CD4-positive, alpha-beta T cell treated with Interleukin-1 beta for 1 hour (primary cell): ENCODE measurements at places on chromosomes 12 and 14.
A peak's percentile ranks its signal among the peaks of the same experiment; 100 is the strongest.

DNA sequence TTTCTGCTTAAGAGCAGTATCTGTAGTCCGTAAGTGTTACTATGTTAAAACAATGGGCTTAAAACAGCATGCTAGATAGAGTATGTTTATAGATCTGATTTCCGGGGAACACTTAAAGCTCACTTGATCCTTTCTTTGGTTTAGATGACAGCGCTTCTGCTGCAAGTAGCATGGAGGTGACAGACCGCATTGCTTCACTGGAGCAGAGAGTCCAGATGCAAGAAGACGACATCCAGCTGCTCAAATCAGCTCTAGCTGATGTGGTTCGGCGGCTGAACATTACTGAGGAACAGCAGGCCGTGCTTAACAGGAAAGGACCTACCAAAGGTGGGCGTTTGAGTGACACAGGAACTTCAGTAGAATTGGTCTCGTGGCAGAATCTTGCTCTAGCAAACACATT is 57.5 kb downstream of the EML1 start:
- DNase-seq: no peak

- DNase-seq: no peak
Observed at GRCh38 chr12:1936406-1937320, 18.2 kb upstream of the CACNA2D4 start.

- DNase-seq: no peak
Observed at GRCh38 chr12:45336762-45337596, 121.1 kb downstream of the ANO6 start.

- DNase-seq: no peak
Observed at GRCh38 chr14:26730929-26731618, 133.2 kb upstream of the NOVA1 start.

- no peak for DNase-seq
Observed at GRCh38 chr14:101008631-101009336, 105.3 kb upstream of the RTL1 start.

DNA sequence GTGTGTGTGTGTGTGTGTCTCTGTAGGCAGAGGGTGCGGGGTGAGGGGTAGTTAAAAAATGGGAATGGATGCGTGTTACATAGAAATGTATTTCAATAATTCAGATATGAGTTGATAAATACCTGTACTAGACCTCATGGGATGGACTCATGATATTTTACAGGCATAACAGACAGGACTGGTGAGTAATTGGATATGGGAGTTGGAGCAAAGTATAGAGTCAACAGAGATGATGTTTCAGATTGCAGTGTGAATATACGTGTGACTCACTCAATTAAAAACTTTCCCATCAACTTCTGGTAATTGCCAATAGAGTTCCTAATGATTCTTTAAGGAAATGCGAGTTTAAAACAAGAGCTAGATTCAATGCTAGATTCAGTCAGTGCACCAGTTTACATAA is 711.9 kb downstream of the C12orf50 start:
- DNase-seq: no peak

DNA sequence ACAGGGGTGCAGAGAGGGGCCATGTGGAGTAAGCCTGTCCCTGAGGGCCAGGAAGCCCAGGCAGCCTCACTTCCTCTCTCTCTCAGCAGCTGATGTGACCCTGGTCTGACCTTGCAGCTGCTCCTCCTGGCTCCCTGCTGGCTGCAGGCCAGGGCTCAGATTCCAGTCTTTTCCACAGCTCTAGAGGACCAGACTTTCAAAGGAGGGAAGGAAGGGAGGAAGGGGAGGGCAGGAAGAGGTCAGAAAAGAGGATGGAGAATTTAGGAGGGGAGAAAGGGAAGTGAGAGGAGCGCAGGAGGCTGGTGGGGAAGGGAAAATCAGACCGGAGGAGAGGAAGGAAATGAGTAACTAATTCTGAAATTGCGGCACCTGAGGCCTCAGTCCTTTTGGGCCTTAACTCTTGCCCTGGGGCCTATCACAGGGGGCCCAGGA is 40.9 kb upstream of the VASH1 start:
- DNase-seq: peak; percentile 43

- DNase-seq: peak; percentile 3
Observed at GRCh38 chr12:26750531-26751175, 82.3 kb downstream of the ITPR2 start.

- no peak for DNase-seq
Observed at GRCh38 chr14:69675877-69676416, 64.6 kb downstream of the SUSD6 start.

- DNase-seq: no peak
Observed at GRCh38 chr14:32764131-32764530, 174.5 kb upstream of the NPAS3 start.

DNA sequence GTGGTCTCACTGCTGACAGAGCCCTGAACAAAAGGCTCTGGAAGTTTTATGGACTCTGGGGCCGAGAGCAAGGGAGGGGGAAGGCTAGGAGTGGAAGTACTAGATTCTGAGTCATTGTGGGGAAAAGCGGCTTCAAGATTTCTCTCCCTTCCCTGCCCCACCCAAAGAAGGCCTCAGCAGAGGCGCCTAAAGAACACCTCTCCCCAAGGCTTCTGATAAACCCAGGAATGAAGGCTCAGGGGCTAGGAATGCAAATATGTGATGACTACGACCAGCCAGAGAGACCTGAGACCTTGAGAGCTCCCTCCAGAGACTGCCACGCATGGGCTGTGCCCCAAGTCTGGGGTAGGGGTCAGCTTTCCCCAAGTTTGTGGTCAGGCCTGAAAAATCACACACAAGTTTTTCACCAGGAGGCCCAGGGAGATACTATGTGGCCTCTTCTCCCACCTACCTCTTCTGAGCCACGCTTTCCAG is 130.7 kb upstream of the HIF1A start:
- peak; percentile 22 for DNase-seq

DNA sequence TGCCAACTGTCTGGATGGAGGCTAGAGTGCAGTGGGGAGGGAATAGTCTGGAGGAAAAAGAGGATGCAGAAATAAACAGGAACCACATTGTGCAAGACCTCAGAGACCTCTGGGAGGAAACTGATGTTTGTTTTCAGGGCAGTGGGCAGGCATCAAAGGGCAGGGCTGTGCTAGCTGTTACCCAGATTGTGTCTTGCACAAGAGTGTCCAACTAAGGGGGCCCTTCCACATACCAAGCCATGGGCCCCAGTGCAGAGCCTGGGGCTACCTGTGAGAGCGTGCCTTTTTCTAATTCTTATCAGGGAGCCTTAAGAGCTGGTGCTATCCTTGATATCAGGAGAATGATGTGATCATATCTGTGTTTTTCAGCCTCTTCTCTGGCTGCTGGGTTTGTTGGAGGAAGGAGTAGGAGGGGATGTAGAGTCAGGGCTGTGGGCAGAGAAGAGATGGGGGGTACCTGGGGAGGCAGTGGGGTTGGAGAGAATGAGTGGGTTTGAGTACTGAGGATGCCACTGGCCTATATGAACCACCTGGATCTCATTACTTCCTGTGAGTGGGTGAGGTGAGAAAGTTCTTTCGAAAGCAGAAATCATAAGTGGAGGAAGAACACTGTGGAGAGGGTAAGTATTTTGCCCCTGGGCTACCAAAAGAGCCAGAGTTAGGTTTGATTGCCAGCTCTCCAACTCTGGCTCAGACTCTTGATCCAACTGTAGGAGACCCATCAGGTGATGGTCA is 259.2 kb upstream of the CRY1 start:
- no peak for DNase-seq

DNA sequence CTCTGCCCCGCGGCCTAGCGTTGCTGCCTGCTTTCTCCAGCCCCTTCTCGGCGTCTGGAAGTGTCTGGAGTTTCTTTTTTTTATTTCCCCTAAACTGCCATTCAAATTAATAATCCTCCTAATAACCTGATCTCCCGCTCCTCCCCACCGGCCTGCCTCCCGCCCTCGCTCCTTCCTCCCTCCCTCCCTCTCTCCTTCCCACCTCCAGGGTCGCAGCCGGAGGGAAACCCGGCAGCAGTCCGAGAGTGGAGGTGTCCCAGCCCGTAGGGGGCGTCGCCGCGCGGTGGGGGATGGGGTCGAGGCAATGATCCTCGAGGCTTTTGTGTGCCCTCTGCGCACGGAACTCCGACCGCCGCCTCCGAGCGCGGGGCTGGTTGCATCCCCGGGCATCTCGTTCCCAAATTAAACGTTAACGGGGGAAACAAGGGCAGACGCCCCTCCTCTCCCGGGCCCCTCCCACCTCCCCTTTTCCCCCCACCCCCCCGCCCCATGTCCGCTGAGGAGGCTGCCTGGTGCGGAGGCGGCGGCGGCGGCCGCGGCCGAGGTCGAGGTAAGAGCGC is 1.0 kb upstream of the SOCS2 start:
- peak; percentile 57 for DNase-seq

DNA sequence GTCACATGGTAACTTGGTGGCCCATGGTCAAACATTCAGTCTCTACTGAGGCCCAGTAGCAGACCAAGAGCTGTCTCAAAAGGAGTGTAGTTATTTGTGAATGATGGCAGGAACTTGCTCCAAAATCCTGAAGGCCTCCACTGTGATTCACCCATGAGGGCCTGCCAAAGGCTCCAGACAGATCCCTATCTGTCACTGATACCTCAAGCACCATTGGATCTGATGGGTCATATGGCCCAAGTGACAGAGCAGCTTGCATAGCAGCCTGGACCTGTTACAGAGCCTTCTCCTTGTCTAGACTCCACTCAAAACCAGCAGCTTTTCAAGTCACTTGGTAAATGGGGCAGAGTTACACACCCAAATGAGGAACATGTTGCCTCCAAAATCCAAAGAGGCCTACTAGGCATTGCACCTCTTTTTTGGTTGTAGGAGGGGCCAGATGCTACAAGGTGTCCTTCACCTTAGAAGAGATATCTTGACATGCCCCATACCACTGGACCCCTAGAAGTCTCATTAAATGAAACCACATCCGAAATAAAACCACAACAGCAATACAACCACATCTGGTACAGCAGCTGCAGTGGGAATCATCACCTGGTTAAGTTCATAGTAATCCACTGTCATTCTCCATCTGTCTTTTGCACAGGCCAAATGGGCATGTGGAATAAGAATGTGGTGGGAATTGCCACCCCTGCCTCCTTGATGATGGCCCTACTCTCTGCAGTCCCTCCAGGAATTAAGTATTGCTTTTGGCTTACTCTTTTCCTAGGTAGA is 150.4 kb upstream of the MAX start:
- DNase-seq: no peak

DNA sequence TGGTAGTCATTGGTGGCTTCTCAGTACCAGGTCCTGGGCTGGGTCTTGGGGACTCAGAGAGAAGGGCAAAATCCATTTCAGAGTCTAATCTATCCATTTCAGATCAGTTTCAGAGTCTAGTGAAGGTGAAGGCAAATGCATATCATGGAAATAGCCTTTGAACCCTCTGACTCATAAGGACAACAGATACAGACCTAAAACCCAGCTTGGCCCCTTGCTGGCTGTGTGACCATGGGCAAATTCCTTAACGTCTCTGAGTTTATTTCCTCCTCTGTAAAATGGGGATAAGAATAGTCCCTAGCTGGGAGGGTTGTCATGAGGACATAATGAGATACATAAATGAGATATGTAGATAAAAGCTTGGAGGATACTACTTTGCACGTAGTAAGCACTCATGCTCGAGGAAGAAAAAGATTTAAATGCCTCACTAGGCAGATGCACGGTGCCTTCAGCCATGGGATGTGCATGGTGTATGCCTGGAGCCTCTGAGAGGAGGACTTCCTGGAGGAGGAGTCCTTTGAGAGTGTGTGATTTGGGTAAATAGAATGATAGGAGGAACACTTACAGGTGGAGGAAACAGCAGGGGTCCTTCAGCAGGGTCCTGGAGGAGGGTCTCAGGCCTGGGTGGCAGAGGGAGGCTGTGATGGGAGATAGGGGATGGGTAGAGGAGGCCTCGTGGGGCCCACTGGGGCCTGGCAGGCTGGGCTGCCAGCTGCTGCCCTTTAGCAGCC is 8.0 kb downstream of the DTX1 start:
- no peak for DNase-seq

DNA sequence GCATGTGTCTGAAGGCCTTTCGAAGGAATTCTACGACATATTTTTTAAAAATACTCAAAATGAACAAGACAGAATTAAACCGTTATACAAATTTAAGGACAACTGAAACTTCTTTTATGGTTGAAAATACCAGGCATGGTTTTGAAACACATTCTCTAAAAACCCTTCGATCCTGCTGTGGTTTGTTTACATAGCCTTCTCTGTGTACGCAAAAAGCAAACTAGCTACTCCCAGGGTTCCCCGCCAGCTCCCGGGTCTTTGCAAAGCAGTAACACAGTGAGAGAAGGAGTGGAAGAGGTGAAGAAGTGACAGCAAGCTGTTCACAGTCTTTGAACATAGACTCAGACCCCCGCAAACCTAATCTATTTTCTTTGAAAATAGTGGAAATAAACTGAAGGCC is 2.2 kb upstream of the TC2N start:
- no peak for DNase-seq

- no peak for DNase-seq
Observed at GRCh38 chr14:74636424-74637177, 24.6 kb upstream of the LTBP2 start.

GRCh38 chr14:65170768-65171507 is 68.6 kb upstream of the MAX start:
- peak; percentile 52 for DNase-seq

GRCh38 chr14:41739203-41739602 is 132.5 kb downstream of the LRFN5 start:
- no peak for DNase-seq

- no peak for DNase-seq
Observed at GRCh38 chr14:38143659-38144505, 63.8 kb upstream of the SSTR1 start.

DNA sequence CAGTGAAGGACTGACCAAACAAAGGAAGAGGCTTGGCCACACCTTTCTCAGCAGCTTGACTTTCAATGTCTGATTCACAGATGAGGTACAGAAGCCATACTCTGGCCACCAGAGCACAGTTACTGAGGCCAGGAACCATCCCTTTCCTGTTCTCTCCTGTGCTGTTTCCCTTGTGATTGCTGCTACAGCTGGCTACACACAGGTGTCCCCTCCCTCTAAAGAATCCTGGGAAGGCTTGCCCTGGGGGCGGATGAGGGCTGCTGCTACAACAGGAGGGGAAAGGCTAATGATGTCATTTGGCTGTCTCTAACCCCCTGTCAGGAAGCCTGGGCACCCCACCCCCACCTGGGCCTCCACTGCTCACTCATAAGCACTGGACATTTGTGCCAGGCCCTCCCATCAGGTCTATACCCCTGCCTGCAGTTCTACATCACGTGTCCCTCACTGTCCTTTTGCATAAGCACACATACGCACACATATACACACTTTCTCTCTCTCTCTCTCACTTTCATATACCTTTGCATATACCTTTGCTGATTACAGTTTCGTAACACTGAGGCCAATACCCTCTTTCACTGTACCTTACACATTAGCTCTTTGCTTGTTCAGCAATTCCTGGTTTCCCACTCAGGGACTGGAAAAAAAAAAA is 41.4 kb downstream of the PRPF40B start:
- no peak for DNase-seq
